Fibroblast of skin of scalp (primary cell): ENCODE measurements at places on chromosomes 4 and X.

- peak; percentile 43 for DNase-seq
These were observed 229.8 kb downstream of the DKK2 start for GRCh38 chr4:106806158-106806797.

GRCh38 chr4:73193659-73194058, 64.9 kb downstream of the ANKRD17 start:
- DNase-seq: no peak

DNA sequence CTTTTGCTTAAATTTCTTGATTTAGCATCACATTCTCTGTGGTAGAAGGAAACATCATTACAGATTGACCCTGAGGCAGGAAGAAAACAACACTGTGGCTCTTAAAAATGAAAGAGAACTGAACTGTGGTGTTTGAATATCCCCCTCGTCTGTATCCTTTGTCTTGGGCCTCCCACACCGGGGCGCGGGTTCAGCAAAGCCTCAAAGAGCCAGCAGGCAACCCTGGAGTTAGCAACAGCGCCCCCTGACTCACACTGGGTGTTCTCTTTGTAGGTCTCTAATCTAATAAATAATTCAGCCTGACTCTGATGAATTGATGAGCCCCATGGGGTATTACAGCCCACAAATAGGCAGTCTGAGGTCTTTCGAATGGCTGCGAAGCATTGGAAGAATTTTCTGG, 46.1 kb upstream of the CTSO start:
- DNase-seq: no peak

- DNase-seq: peak; percentile 34
These were observed 13.0 kb downstream of the PPP1R3F start for GRCh38 chrX:49282647-49283011.

DNA sequence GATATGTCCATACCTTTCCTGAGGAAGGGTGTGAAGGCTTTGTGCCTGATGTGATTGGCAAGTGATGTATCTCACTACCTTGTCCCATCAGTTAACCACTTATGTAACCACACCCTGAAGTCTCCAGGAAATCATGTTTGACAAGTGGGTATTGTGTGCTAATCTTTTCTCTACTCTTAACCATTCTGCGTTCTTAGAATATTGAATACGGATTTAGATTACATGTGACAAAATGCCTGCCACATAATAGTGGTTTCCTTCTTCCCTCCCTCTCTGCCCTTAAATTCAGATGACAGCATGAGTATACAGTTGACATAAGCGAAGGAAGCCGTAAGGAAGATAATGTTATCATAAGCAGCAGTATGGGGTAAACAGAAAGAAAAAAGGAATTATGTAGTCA, 108.4 kb downstream of the KLHL8 start:
- DNase-seq: no peak

DNA sequence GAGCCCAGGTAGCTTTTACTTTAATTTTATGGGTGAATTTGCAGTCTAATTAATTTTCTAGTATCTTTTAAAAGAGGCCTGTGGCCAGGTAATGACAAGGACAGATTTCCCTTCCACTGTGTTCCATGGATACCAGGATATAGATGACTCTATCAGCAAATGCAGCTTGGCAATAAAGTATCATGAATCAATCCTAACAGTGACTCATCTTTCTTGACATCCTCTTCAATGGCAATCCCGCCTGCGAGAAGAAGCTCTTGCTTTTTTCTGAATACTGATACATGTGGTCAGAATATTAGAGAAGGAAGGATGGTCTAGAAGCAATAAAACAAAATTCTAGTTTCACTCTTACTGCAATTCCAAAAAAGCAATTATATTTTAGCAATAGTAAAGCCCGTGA, 267.8 kb downstream of the DTHD1 start:
- DNase-seq: no peak

DNA sequence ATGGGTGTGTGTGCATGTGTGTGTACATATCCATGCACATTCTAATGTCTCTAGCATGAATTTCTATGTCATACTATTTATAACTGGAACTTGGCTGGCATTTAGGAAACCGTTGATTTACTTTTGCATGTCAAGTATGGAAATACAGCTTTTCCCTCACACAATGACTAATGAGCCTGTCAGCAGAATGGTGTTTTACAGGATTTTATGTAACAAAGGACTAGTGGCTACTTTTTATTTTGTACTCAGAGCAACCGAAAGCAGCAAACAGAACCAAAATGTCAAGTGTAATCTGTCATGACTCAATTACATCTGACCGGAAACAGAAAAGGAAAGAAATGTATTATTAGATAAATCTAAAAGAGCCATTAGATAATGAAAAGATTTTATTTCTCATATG, 1911.5 kb upstream of the AGA start:
- no peak for DNase-seq

DNA sequence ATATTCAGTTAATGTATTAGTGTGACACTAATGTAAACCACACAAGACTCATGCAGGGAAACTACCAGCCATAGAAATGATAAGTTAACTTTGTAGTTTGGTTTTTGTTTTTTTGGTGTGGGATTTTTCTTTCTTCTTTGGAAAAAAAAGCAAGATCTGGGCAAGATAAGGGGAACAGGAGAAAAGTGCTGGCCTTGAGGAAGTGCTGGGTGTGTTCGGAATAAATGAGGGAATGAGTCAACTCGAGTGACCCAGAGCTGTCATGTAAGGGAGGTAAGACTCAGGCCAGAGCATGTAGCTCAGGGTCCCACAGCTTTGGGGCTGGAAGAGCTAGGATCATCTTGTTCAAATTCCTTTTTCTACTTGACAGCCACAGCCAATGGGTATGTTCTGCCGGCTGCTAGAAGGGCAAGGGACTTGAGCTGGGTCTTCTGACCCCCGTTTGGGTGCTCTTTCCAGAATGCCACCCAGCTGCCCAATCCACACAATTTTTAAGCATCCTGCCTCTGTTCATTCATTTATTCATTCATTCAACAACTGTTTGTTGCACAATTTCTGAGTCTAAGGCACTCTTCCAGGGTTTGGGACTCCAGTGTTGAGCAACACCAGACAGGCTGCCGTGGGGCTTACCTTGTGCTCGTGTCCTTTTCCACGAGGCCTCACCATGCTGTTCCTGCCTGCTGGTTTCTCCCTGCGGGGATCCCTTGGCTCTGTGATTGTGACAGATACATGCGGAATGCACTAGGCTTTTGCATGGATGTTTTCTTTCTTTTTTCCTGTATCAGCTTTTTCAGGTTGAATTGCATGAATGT, 54.5 kb downstream of the CLDN34 start:
- DNase-seq: no peak

DNA sequence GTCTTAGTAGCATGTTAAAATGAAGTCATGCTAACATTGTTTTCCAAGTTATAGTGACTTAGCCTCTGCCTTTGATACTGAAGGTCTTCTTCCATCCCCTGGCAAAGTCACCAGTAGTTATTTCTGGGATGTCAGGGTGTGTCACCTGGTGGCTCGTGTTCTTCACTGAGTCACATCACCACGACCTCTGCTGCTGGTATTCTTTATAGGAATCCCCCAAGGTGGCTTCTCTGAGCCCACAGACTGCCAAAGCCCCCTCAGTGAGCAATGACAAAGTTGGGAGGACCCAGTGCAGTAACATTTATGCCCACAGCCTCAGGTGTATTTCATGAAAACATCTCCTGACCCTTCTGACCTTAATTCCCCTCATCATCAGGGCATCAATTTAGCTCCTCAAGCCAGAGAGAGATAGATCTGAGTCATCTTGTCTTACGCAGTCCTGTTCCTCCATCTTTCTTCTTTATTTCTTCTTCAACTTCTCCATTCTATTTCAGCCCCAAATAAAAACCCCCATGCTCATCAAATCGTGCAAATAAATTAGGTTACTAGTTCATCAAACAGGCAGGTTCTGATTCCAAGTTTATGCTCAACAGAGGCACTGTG, 29.3 kb upstream of the GPRIN3 start:
- no peak for DNase-seq

DNA sequence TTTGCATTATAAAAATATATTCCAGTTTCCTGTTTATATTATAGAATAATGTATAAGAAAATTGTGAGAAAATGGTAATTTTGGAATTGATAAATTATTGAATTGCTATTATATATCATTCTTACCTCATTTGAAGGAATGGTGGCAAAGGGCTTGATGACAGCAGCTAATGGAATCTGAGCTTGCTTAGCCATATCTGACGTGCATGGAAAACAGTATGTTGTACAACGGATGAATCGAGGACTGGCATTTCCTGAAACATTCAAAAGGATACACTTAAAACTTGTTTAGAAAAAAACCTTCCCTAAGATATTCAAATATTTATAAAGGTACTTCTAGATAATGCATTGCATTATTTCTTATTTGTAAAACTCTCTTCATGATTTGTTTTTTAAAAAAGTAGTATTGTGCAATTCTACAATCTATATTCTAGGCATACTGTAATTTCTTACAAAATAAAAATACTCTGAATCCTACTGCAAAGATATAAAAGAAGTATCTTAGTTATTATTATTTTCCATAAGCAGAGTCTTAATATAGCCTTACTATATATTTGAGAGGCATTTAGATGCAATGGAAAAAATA, 38.3 kb downstream of the SEC24D start:
- peak; percentile 12 for DNase-seq

- no peak for DNase-seq
These were observed 157.4 kb upstream of the AMOT start for GRCh38 chrX:112997991-112998390.

DNA sequence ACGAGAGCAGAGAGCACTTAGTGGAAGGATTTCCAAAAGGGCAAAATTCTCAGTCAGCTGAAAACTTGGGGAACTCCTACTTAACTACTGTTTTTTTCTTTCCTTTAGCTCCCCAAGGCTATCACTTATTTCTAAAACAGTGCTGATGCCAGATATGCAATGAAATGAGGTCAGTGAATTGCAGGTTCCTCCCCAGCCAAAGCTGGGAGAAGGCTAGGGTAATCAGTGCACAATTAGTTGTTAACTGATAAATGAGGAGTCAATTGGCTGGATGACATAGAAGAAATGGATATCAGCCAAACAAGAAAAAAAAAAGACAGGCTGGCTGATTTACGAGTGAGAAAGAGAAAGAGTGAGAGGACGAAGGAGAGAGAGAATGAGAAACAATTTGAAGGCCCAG, 195.6 kb downstream of the GPC3 start:
- DNase-seq: no peak

- DNase-seq: peak; percentile 64
These were observed 182.7 kb downstream of the PABPC4L start for GRCh38 chr4:134018846-134019245.

DNA sequence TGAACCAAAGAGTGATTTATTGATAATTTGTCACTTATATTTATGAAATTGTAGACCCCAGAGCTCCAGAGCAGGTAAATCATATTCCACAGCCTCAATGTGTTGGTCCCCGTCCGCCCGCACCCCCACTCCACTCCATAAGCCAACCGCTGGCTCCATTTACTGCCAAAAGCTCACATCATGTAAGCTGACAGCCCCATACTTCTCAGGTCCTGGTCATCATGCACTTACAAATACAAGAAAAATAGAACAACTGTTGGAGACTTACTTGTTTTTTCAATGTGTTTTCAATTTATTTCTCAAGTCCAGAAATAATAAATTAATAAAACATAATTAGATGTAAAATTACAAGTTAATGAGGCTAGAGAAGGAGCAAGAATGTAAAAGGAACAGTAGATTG, 235.7 kb upstream of the HAND2 start:
- DNase-seq: no peak

- no peak for DNase-seq
These were observed 413.6 kb upstream of the CXorf51A start for GRCh38 chrX:147228153-147228552.

- peak; percentile 51 for DNase-seq
These were observed at the start of gene CNOT6L for GRCh38 chr4:77818602-77819403. CNOT6L (minus strand) TSS chr4:77819368; CDS start chr4:77819308, 60 bp downstream.

- DNase-seq: no peak
These were observed 132.7 kb downstream of the CPZ start for GRCh38 chr4:8725071-8725841.

GRCh38 chr4:23390246-23390645, 499.6 kb downstream of the PPARGC1A start:
- peak; percentile 5 for DNase-seq

GRCh38 chr4:33980361-33980760, 2264.0 kb downstream of the ARAP2 start:
- DNase-seq: no peak

- no peak for DNase-seq
These were observed 521.6 kb downstream of the TRIML1 start for GRCh38 chr4:188660796-188661195.

DNA sequence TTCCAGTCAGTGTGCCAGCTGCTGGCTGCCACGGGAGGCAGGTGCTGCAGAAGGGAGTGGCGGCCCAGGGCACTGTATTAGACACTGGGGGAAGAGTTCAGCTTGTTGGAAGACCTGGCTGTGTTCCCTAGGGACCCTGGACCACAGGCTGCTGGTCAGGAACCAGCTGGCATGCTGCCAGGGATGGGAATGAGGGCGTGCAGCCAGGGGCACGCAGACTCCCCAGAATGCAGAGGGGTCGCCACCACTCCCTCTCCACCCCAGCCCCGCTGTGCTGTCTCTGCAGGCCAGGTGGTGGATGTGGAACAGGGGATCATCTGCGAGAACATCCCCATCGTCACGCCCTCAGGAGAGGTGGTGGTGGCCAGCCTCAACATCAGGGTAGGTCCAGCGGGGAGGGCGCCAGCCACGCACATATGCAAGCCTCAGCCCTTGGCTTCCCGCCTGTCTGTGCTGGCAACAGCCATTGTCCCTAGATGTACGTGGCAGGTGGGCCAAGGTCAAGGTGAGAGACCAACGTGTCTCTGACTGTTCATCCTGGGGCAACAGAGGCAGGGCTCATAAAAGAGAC, 12.3 kb downstream of the ABCD1 start:
- DNase-seq: no peak

DNA sequence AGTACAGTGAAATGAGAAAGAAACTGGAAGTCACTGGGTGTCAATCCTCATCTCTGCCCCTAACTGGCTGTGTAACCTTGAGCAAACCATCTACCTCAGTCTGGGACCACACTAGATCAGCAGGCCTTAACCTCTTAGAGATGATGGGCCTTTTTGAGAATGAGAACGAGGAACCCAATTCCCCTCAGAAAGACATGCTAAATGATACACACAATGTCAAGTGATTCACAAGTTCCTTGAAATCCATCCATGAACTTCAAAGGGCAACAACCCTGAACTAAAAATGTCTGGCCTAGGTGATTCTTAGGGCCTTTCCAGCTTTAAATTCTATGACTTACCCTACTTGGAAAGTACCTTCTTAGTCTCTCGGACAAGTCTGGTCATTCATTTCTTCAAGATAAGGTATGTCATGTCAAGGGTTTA, 47.4 kb downstream of the ACSL4 start:
- no peak for DNase-seq

- no peak for DNase-seq
These were observed 22.8 kb downstream of the PACRGL start for GRCh38 chr4:20723019-20723418.

DNA sequence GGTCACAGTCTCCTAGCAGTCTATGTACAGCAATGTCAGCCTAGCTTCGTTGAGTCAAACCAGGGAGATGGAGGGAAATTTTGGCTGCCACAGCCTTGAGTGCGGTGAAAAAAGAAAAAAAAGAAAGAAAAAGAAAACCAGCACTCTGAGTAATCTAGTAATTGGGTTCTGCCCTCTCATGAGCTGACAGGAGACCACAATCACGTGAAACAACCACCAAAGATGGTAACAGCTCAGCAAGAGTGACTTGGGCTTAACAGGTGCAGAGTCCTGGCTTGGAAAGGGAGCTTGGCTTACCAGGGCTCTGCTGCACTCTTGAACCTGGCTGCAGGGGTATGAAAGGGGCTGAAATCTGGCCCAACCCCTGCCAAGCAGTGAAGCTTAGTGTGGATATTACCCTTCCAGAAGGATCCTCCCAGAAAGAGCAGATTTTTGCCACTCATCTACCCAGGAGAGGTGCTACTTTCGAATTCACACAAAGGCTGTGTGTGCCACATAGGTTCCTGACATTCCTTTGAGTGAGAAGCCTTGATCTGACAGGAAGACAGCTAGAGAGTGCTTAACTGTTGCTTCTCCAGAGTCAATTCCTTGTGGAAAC, 350.3 kb downstream of the PTTG2 start:
- DNase-seq: no peak
